ENCODE measurements at places on chromosomes 2 and 18. TPM values are rescaled to one million over a fixed set of nuclear protein-coding genes. Genes with fewer than 3 reads are reported as not detected.

The CLEC4F gene
- 0.21 TPM for polyA plus RNA-seq

The LIMS4 gene
- polyA plus RNA-seq, result 10.7 TPM

The ADAM17 gene
- polyA plus RNA-seq, result 17.1 TPM

The ALPI gene
- polyA plus RNA-seq, result not detected

The OSBPL1A gene
- polyA plus RNA-seq, result 26.1 TPM

The LRATD1 gene
- 0.89 TPM for polyA plus RNA-seq

The GKN2 gene
- not detected for polyA plus RNA-seq

The GRB14 gene
- 6.4 TPM for polyA plus RNA-seq

The CHAC2 gene
- polyA plus RNA-seq, result 2.9 TPM

The DCC gene
- polyA plus RNA-seq, result 0.34 TPM

The FAM237A gene
- polyA plus RNA-seq, result not detected

The SERPINB5 gene
- polyA plus RNA-seq, result not detected

The NFE2L2 gene
- polyA plus RNA-seq, result 40.9 TPM

The KCNJ3 gene
- polyA plus RNA-seq, result not detected

The POTEI gene
- not detected for polyA plus RNA-seq

The BARD1 gene
- 2.7 TPM for polyA plus RNA-seq

The LCT gene
- polyA plus RNA-seq, result not detected

The AGAP1 gene
- 9.4 TPM for polyA plus RNA-seq

The UBXN4 gene
- polyA plus RNA-seq, result 32.7 TPM

The MEIS1 gene
- 16.9 TPM for polyA plus RNA-seq

The LMAN2L gene
- polyA plus RNA-seq, result 17.7 TPM

The PLCL1 gene
- polyA plus RNA-seq, result 10.3 TPM

The CCDC85A gene
- polyA plus RNA-seq, result 48.7 TPM

The ASAP2 gene
- polyA plus RNA-seq, result 41.4 TPM

The NABP1 gene
- 35.7 TPM for polyA plus RNA-seq

The CLHC1 gene
- 3.8 TPM for polyA plus RNA-seq

The STAM2 gene
- 6.9 TPM for polyA plus RNA-seq

The C2orf92 gene
- polyA plus RNA-seq, result 5.6 TPM

The RAB17 gene
- 0.10 TPM for polyA plus RNA-seq

The LYPD1 gene
- polyA plus RNA-seq, result 4.3 TPM

The SALL3 gene
- polyA plus RNA-seq, result not detected

The IMP4 gene
- polyA plus RNA-seq, result 252 TPM

The SRD5A2 gene
- not detected for polyA plus RNA-seq
